ENCODE measurements at places on chromosomes 3 and 15.

- DNase-seq = no peak
Measured at GRCh38 chr15:73900095-73900712, 26.1 kb upstream of the LOXL1 start.

GRCh38 chr3:66383998-66384745 lies 116.7 kb downstream of the LRIG1 start:
- no peak for DNase-seq

DNA sequence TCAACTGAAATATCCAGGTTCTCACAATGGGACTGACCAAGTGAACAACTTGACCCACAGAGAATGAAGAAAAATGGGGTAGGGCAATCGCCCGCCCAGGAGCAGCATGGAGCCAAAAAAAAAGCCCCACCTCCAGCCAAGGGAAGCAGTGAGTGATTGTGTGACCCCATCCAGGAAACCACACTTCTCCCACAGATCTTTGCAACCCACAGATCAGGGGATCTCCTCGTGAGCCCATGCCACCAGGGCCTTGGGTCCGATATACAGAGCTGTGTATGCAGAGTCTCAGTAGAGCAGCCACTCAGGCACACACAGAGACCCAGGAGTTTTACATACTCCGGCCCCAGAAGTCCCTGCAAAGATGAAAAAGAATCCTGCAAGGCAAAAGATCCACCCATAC lies 35.7 kb downstream of the PYGO1 start:
- DNase-seq = no peak

DNA sequence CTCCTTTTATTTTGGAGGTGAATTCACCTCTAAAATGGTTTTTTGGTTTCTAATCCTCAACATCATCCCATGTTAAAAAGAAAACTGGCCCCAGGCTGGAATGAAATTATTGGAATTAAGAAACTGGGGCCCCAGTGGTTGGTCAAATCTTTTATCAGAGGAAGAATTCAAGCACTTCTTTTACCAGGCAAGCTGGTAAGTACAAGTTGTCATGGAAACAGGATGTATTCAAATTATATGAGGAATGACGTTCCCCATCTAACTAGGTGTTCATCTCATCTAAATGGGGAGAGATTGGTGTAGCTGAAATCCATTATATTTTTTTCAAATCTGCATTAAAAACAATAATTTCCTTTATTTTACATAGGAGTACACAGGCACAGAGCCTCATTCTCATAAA lies 9.7 kb upstream of the EIF4E3 start:
- no peak for DNase-seq

- DNase-seq = no peak
Measured at GRCh38 chr3:188090620-188091309, 63.2 kb upstream of the LPP start.

DNA sequence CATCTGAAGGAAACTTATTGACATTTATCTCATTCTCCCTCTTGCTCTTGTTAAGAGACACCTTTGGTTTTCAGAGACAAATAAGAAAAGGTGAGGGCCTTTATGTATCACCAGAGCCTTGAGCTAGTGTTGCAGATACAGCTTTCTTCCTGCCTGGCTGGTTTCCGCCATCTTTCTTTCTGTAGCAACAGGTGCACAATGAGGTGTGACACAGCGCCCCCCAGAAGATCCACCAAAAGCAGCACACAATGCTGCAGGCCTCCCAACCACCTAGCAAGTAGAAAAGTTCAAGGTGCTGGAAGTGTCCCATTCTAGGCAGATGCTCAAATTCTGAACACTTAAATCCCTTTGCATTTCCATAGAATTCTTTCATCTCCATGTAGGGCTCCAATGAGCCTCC lies 106.6 kb downstream of the FOXP1 start:
- no peak for DNase-seq

- DNase-seq = no peak
Measured at GRCh38 chr3:136932523-136932922, 25.3 kb upstream of the IL20RB start.

DNA sequence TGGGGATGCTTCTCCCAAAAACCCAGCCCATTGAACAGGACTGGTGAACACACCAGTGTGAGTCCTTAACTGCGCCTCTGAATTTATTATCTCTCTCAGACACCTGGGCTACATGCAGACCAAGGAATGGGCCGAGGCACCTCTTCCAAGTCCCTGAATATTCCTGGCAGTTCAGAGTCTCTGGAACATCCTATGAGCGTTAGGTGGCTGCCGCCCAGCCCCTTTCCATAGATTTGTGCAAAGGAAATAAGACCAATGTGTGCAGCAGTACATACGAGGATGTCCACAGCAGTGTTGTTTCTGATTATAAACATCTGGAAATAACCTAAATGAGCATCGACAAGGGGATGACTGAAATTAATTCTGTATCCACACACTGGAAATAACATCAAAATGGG lies 104.9 kb upstream of the RPL32 start:
- DNase-seq = no peak

- no peak for DNase-seq
Measured at GRCh38 chr3:171121801-171122200, 95.3 kb upstream of the SLC2A2 start.

DNA sequence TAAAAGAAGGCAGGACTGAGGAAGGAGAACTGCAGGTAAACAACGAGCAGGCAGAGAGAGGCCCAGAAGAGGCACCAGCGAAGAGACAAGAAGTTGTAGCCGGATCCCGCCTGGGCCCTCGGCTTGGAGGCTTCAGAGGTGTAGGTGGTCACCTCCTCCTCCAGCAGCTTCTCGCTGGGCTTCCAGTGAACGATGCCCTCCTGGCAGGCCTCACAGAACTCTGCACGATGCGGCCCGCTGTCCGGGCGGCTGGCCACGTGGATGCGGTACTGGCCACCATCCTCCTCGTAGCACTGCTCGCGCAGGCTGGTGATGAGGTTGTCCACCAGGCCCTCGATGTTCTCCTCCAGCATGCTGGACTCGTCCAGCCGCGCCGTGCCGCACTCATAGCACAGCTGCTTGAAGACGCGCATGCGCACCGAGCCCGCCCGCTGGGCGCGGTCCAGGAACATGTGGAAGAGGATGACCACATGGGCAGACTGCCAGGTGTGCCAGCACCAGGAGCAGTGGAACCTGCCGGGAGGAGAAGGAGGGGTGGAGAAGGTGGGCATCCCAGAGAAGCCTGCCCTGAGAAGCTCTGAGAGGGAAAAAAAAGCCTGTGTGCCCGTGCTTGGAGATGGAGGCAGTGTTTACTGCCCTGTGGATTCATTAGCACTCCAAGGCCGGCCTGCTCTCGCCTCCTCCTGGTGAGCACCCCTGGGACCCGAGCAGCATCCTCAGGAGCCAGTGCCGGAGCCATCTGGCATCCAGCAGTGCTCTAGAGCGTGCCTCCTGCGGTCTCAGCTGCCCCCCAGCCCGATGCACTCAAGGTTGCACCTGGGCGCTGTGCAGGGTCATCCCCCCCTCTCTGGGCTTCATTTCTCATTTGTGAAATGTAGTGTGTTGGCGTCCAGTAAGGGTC lies 3.6 kb downstream of the RTP2 start:
- no peak for DNase-seq

DNA sequence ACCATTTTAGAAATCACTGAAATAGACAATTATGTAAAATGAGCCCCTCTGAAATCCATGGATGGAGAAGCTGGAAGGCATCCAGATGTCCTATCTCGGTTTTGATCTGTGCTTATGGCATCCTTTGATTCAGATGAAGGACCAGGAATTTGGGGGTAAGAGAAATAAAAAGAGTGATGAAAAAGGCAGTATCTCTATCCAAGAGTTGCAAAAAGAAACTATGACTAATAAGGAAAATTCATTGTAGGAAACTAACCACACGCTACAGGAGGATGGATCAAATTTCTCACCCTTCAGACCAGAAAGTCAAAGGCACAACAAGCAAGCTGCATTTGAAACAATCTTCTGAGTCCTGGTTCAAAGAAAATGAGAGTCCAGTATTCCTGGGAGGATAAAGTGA lies 34.8 kb downstream of the SRGAP3 start:
- DNase-seq = no peak

- peak; percentile 82 for DNase-seq
Measured at GRCh38 chr3:192850451-192850981, 67.1 kb downstream of the MB21D2 start.

DNA sequence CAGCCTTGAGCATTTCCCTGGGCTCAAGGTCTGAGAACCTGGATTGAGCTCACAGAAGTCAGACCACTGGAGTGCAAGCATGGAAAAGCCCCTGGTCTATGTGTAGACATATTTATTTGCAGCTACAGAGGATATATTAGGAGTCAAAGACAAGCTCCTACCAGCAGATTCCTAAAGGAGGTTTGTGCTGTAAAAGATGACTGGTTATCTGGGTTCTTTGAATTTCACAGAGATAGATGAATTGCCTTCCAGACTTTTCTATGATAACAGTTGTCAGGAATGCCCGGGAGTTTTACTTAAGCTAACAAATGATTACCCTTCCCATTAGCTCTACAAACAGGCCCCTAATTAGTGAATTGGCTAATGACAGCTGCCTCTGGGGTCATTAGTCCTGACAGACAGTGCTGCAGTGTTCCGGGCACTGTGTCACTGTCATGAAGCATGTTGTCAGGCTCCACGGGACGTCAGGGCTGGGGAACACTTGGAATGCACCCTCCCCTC lies 48.8 kb upstream of the PLXNA1 start:
- DNase-seq = no peak

GRCh38 chr15:58355382-58355971 lies 76.3 kb upstream of the LIPC start:
- no peak for DNase-seq

GRCh38 chr3:112847692-112848091 lies 1.0 kb upstream of the CD200R1L start:
- DNase-seq = no peak

DNA sequence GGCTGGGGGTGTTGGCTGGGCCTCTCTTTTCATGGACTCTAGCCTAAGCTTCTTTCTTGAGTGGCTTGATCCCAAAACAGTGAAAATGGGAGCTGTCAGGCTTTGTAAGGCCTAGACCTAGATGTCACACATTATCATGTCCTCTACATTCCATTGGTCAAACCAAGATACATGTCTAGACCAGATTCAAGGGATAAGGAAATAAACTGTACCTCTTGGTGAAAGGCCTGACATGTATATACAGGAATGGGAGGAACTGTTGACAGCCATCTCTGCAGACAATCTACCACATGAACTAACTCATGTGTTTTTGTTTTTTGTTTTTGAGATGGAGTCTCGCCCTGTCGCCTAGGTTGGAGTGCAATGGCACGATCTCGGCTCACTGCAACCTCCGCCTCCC lies 11.1 kb upstream of the RPP25 start:
- DNase-seq = no peak

DNA sequence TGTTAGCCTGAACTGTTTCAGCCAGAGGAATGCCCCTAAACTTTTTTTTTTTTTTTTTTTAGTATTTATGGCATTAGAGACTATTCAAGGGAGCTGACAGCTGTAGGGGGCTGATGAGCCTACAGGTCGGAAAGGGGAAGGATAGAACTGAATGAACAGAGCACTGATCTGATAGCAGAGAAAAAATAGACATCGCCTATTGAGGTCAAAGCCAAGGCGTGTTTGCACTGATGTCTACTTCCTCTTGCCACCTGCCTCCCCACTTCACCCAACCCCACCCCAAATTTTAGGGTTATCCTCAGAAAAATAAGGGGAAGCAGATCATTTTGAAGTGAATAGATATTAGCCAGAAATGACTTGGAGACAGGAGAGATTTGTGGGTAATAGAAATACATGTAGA lies 3.0 kb upstream of the ZMAT3 start:
- peak; percentile 11 for DNase-seq

DNA sequence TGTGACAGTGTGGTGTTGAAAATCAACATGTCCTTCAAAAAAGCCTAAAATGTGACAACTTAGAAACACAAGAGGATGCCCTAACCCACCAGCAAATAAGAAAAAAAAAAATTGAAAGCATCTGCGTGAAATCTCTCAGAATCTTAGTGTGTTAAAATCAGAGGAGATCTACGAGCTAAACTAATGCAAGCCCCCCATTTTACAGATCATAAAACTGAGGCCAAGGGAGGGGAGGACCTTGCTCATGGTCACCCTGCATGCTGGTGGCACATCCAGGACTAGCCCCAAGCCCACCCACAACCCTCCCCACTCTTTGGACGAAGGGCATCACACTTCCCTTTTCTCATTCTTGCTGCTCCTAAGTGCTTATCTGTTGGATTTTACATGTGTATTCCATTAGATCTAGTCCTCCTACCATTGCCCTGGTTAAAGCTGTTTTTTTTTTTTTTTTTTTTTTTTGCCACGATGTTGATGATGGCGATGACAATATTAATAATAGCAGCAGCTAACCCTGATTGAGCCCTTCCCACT lies 29.1 kb upstream of the NOX5 start:
- DNase-seq = no peak

- DNase-seq = peak; percentile 13
Measured at GRCh38 chr15:35136321-35137189, 51.5 kb upstream of the NANOGP8 start.

DNA sequence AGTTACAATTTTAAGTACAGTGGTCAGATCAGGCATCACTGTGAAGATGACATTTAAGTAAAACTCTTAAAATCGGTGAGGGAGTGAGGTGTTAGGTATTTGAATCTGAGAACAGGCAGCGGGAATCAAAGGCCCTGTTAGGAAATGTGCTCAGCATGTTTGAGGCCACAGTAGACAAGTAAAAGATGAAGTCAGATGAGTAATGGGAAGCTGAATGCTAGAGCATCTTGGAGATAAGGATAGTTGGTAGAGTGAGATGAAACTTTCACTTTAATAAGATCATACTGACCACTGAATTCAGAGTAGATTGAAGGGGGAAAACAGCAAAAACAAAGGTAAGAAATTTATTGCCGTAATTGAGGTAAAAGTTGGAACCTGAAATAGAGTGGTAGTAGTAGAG lies 61.6 kb downstream of the DCBLD2 start:
- DNase-seq = no peak

- peak; percentile 61 for DNase-seq
Measured at GRCh38 chr3:48877671-48878070, 21.0 kb downstream of the SLC25A20 start.

- no peak for DNase-seq
Measured at GRCh38 chr3:160825311-160825800, 69.3 kb downstream of the PPM1L start.

GRCh38 chr3:20648294-20648693 lies 462.3 kb upstream of the SGO1 start:
- no peak for DNase-seq

DNA sequence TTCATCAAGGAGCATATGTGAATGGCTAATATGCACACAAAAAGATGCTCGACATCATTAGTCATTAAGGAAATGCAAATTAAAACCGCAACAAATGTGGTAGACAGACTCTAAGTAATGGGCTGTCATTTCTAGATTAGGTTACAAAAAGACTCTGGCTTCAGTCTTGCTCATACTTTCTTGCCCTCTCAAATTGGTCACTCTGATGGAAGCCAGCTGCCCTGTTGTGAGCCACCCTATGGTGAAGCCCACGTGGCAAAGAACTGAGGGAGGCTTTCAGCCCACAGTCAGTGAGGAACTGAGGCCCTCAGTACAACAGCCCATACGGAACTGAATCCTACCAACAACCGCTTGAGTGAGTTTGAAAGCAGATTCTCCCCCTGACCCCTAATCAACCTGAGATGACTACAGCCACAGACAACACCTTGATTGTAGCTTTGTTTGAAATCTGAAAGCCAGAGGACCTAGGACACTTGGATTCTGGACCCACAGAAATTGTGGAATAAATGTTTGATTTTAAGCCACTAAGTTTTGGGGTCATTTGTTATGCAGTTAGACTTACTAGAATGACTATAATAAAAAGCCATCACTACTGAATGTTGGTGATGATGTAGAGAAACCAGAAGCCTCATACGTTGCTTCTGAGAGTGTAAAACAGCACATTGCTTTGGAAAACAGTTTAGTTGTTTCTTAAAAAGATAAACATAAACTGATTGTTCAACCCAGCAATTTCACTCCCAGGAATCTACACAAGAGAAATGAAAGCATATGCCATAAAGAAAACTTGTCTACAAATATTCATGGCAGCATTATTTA lies 45.7 kb downstream of the EHHADH start:
- DNase-seq = peak; percentile 22
